ENCODE measurements at places on chromosomes 4 and X.

- DNase-seq = no peak
Measured at GRCh38 chrX:10395643-10396042, 224.7 kb downstream of the MID1 start.

GRCh38 chrX:155962906-155963305 is 34.6 kb upstream of the IL9R start:
- DNase-seq = no peak

- DNase-seq = no peak
Measured at GRCh38 chr4:11914406-11914805, 485.7 kb upstream of the HS3ST1 start.

GRCh38 chrX:107669885-107670628 is 41.7 kb downstream of the PRPS1 start:
- DNase-seq = no peak

DNA sequence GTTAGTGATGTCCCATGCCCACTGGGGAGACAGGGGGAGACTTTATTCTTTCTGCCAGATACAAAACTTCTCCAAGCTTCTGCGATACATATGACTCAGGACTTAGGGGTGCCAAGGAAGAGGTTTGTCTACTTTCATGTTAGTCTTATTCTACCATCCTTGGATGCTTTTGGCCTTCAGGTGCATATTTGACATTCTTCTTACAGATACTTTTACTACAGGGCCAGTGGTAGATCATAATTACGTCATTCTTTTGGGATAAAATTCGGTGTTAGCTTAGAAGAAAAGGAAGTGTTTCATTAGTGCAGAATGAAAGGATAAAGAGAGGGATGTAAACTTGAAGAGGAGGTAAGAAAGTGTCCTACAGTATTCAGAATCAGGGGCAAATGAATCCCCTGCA is 245.2 kb downstream of the THOC2 start:
- DNase-seq = no peak

DNA sequence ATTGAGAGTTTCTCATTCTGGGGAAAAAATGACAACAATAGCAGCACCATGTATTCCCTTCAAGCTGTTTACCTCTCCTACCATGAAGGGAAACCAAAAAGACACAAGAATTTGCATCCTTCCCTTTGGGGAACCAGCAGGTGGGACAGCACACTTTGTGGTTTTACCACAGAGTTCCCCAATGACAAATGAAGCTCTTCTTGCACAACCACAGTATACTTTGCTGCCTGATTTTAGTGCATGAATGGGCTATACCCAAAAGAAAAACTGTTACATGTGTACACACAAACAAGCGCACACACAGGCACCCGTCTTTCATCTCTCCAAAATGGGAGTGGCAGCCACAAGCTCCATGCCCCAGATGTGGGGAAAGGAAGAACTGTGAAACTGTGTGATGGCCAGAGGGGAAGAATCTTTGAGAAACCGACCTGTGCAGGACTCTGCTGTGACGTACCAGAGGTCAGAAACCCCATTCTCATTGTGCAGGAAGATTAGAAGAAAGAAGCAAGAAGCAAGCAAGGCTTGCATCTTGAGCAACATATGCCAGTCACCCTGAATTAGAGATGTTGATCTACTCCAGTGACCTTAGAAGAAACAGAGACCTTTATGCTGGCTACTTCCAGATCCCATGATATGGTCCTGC is 2.7 kb upstream of the MAML3 start:
- no peak for DNase-seq

- DNase-seq = no peak
Measured at GRCh38 chr4:113996599-113997177, 17.2 kb upstream of the ARSJ start.

DNA sequence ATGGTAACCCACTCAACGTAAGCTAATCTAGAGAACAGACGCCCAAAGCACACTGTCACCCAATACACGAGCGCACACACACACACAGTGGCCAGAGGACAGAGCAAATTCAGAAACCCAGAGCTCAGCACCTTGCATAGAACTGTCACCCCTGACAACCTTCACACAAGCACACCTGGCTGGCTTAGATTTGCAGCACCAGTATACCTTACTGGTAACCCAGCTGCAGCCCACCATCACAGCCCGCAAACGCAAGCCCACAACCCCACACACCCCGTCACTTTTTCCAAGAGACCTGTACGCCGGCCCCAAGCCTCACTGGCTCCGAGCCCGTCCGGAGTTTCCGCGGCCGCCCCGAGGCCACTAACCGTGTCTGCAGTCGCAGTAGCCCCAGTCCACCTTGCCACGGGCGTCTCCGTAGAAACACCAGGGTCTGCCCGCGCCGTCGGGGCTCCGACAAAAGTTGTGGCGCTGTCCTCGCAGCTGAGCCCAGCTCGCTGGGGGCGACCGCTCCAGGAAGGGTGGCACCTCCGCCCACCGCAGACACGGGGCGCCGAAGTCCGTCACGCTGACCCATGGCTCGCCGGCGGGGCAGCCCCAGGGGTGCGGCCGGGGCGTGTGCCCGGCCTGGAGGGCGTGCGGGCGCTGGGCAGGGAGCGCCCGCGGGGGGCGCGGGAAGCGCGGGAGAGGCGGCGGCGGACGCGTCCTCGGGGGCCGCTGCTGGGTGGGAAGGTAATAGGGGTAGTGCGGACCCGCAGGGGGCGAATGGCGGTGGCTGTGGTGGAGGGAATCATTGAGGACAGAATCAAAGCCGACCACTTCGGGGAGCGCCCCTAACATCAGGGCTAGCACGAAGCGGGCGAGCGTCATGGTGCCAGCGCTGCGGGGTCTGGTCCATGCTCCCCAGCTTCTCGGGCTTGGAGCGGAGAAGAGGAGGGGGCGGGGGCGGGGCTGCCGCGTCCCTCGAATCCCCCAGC is 664 bp downstream of the PRSS12 start:
- no peak for DNase-seq

- DNase-seq = no peak
Measured at GRCh38 chr4:8938137-8938536, 66.5 kb upstream of the HMX1 start.

DNA sequence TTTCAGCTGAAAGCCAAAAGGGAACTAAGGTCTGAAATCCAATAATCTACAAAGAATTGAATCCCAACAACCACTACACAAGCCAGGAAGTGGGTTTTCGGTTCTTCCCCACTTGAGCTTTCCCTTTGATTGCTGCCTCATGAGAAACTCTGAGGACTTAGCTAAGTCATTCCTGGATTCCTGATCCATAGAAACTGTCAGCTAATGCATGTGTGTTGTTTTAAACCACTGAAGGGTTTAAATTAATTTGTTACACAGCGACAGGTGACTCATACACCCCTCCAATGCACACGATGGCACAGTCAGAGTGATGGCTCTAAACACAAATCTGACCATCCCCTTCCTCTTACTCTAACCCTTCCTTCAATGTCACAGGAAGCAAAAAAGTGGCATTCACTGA is 282.9 kb downstream of the RAB28 start:
- DNase-seq = no peak

DNA sequence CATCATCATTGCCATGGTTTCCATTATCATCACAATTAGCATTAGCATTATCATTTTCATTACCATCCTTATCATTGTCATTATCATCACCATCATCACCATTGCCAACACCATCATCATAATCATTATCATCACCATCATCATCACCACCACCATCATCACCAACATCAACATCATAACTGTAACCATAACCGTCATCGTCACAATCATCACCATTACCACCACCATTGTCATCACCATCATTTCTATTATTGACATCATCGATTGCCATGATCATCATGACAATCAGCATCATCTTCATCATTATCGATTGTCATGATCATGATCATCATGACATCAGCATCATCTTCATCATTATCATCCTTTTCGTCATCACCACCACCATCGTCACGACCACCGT is 88.9 kb upstream of the MSX1 start:
- DNase-seq = no peak

DNA sequence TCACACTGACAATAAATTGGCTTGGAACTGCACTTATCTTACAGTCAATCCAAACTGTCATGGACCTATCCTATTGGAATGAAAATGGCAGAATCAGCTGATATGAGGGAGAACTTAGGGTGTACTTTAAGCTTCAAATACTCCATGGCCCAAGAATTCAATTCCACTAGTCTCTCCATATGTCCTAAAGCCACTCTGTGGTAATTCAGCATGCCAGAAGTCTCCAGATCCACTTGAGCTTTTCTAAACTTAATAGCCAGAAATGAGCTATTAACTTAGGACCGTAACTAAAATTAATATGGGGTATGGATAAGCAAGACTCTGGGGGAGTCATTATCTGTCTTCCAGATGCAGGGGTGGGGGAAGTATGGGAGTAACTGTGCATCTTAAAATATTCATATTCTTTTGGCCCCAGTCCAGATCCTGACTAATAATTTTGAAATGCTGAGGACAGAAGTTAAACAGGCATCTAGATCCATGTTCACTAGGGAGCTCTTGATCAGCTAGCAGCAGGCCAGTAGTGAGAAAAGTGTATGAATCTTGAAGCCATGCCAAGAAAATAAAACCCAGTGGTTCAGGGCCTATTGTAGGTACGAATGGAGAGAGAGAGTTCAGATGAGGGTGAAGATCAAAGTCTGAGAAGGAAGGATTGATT is 167.6 kb downstream of the DKK2 start:
- DNase-seq = no peak

DNA sequence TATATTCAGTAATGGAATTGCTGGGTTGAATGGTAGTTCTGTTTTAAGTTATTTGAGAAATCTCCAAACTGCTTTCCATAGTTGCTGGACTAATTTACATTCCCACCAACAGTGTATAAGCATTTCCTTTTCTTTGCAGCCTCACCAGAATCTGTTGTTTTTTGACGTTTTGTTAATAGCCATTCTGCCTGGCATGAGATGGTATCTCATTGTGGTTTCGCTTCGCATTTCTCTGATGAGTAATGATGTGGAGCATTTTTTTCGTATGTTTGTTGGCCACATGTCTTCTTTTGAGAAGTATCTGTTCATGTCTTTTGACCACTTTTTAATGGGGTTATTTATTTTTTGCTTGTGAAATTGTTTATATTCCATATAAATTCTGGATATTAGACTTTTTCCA is 13.6 kb upstream of the MAGED4B start:
- DNase-seq = no peak

Measured in stimulated activated CD8-positive, alpha-beta memory T cell treated with anti-CD3 and anti-CD28 coated beads, Interleukin-7, amount 100 ng/mL, for 24 hours (primary cell).